ENCODE measurements at places on chromosomes 1 and 21.
A peak's percentile ranks its signal among the peaks of the same experiment; 100 is the strongest.

- no peak for DNase-seq
Measured at GRCh38 chr1:71166178-71167173, 85.6 kb upstream of the ZRANB2 start.

DNA sequence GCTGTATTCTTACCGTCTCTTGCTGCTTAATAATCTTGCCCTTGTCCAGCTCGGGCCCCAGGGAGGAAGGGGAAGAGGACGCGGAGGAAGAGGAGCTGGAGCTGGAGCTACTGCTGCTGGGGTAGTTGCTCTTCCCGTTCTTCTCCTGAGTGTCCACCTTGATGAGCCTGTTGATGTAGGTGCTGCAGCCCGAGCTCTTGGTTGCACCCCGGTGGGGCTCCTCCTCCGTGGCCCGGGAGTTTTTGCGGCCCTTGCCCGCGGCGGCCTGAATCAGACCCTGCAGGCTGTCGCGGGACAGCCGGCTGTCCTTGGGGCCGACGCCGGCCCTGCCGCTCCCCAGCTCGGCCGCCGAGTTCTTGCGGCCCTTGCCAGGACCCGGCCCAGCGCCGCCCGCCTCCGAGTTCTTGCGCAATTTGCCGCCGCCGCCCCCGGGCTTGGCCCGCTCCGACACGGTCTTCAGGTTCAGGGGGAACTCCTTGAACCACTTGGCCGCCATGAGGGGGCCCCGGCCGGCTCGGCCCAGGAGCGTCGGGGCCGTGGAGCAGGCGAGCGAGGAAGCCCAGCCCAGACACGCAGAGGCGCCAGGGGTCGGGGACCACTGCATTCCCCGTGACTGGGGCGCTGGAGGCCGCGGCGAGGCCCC is 475 bp upstream of the TDRD10 start:
- peak; percentile 58 for DNase-seq

GRCh38 chr21:30710499-30710898 is 8.1 kb downstream of the KRTAP21-3 start:
- DNase-seq: no peak

DNA sequence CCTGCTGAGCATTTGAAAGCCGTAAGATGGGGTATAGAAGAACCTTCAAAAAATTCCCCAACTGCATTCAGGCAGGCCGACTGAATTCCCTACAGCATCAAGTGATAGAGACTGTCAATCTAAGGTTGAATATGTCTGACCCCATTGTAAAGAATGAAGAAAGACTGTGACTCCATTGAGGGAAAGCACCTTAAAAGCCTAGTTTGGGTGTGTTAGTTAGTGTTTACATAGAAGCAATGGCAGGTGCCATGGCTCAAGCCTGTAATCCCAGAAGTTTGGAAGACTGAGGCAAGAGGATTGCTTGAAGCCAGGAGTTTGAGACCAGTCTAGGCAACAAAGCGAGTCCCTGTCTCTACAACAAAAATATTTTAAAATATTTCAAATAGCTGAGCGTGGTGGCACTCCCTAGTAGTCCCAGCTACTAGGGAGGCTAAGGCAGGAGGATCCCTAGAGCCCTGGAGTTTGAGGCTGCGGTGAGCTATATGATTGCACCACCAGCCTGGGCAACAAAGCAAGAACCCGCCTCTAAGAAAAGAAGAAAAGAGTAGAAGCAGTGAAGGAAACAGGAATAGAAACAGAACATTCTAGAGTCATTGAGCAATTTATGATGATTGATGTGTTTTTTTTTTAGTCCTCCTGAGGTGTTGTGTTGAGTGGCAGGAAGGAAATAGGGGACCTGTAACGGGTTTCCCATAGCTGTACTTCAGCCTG is 15.4 kb downstream of the POLR3GL start:
- DNase-seq: no peak

DNA sequence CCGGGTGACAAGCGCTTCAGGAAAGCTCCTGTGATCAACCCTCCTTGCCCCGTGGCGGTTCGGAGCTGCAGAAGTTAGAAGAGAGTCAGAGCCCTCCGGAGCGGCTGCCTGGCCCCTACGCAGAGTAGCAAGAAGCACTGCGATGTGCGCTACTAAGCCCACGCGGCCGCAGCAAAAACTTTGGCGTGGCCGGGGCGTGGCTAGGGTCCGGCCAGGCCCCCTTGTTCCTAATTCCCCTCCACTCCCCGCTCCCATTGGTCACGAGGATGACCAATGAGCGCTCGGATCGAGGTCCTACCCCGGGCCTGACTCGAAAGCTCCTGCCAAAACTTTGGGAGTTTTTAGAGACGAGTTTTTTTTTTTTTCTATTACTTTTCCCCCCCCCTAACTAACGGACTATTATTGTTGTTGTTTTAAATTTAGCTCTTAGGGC is at the start of gene HLX:
Gene HLX, plus strand, starts transcription at position 368 of the 433 bp plus-strand sequence. CDS start 415 bp downstream, outside the sequence.
- peak; percentile 80 for DNase-seq

- no peak for DNase-seq
Measured at GRCh38 chr1:212525479-212526110, 83.0 kb upstream of the ATF3 start.

DNA sequence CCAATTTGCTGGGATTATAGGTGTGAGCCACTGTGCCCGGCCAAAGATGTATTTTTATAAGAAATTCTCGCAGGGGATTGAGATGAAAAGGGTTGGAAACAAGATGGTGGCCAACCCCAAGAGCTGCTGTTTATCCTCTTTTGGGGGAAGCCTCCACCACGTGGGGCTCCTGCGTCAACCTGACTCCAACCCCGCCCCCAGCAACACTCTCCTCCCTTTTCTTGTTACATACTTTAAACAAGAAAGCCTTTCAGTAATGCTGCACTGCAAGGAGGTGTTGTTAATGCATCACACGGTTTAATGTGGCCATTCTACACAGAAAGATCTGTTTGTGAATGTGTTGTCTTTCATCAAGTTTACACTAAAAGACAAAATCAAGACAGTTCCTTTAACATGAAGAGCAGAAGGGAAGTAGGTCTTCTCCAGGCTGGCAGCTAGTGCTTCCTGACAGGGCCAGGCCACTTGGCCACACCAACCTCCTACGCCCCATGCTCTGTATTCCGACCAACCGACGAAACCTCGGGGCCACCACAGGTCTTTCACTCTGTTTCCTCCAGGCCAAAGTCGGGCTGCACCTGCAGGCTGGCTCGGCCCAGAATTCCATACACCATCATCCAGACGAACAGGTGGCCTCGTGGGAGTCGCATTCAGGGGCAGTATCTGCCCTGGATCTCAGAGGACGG is 25.9 kb downstream of the C2CD2 start:
- DNase-seq: peak; percentile 64

GRCh38 chr1:46725736-46726108 is 6.8 kb upstream of the EFCAB14 start:
- DNase-seq: no peak

Measured in GM20000 (cell line).